ENCODE measurements at places on chromosomes 11 and 22. TPM values are rescaled to one million over a fixed set of nuclear protein-coding genes. Genes with fewer than 3 reads are reported as not detected.

KRTAP5-8 gene
- total RNA-seq, result not detected

HORMAD2 gene
- not detected for total RNA-seq

GRM5 gene
- not detected for total RNA-seq

MS4A1 gene
- not detected for total RNA-seq

PGA3 gene
- total RNA-seq, result not detected

UBQLNL gene
- total RNA-seq, result not detected

SERPIND1 gene
- total RNA-seq, result not detected

DBX1 gene
- not detected for total RNA-seq

CSNK2A3 gene
- 1.7 TPM for total RNA-seq

PGA5 gene
- total RNA-seq, result not detected

LGR4 gene
- total RNA-seq, result 35.9 TPM

BDNF gene
- 11.4 TPM for total RNA-seq

OR51B4 gene
- total RNA-seq, result not detected

SMCO4 gene
- total RNA-seq, result 7.7 TPM

CHRNA10 gene
- total RNA-seq, result 1.3 TPM

UPK3A gene
- not detected for total RNA-seq

Measured in A549 treated with CpdA at 1 μM for 4 hours (cell line).